ENCODE measurements at places on chromosomes 4 and X.

GRCh38 chr4:74675673-74676279 lies 118.5 kb downstream of the BTC start:
- DNase-seq = peak; percentile 60

DNA sequence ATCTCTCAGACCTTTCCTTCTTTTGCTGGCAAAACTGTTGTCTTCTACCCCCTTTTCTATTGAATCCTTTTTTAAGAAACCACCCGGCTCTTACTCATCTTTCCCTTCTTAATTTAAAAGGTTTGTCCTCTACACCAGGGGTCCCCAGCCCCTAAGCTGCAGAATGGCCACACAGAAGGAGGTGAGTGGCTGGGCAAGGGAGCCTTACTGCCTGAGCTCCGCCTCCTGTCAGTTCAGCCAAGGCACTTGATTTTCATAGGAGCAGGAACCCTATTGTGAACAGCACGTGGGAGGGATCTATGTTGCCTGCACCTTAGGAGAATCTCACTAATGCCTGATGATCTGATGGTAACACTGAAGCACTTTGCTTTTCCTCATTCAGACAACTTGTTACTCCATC lies 726.3 kb upstream of the INTU start:
- DNase-seq = no peak

- no peak for DNase-seq
Measured at GRCh38 chr4:35700663-35701062, 543.7 kb downstream of the ARAP2 start.

GRCh38 chrX:153731117-153731844 lies 6.6 kb downstream of the ABCD1 start:
- no peak for DNase-seq

GRCh38 chrX:150063674-150064073 lies 125.4 kb upstream of the EOLA2 start:
- no peak for DNase-seq

DNA sequence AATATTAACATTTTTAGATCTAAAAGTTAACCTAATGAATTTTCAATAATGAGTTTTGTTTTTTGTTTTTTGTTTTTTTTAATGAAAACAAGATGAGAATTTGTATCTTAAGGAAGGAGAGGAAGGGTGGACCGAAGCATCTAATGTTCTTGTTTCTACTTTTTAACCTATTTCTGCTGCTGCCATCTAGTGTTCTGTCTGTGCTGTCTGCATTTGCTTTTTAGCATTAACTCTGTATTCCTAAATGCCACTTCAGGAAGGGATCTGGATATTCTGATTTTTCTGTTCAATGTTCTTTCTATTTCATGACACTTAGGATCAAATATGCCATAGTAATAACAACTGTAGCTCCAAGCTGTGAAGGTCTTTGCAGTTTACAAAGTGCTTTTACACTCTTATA lies 161.7 kb downstream of the BRWD3 start:
- no peak for DNase-seq

DNA sequence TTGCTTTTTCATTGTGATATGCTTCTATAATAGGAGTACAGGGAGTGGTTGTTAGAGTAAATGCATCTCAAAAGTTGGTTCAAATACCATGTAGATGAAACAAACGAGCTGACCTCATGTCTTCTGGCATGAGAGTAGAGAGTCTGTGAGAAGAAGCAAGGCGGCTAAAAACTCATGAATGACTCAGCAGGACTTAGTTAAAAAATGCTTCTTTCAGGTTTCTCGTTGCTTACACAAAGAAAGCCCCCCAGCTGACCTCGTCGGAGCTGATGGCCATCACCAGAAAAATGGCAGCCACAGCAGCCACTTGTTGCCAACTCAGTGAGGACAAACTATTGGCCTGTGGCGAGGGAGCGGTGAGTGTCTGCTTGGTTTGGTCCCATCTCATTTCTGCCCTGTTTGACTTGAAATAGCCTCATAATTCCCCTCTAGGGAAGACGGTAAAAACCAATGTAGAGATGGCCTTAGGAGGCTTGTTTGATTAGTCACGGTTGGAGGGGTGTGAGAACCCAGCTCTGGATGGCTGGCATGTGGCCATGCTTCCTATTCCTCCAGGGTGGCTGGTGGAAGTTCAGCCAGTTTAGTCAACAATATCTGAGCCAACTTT lies 14.5 kb downstream of the AFP start:
- DNase-seq = peak; percentile 93

- DNase-seq = no peak
Measured at GRCh38 chr4:112706840-112707207, 69.9 kb downstream of the LARP7 start.

GRCh38 chr4:53963781-53964180 lies 100.6 kb downstream of the CHIC2 start:
- peak; percentile 38 for DNase-seq

- DNase-seq = no peak
Measured at GRCh38 chr4:159212675-159213293, 109.9 kb downstream of the RAPGEF2 start.

DNA sequence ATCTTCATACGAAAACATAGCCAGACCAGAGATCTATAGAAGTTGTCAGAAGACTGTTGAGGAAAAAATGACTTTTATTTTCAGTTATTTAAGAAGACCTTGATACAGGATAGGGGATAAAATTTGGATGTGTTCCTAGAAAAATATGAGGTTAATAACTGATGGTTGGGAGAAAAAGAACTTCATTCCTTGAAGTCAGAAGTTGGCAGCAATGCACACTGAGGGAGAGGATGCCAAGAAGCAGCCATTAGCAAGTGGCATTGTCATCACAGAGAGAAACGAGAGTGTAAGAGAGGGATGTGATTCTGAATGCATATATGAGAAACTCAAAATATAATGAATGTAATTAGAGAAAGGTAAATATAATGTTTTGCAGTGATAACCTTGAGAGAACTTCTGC lies 382.1 kb upstream of the EPHA5 start:
- peak; percentile 8 for DNase-seq

Measured in fibroblast of skin of right biceps (primary cell).